Epithelial cell of prostate (primary cell): ENCODE measurements at places on chromosomes 13 and 19.

DNA sequence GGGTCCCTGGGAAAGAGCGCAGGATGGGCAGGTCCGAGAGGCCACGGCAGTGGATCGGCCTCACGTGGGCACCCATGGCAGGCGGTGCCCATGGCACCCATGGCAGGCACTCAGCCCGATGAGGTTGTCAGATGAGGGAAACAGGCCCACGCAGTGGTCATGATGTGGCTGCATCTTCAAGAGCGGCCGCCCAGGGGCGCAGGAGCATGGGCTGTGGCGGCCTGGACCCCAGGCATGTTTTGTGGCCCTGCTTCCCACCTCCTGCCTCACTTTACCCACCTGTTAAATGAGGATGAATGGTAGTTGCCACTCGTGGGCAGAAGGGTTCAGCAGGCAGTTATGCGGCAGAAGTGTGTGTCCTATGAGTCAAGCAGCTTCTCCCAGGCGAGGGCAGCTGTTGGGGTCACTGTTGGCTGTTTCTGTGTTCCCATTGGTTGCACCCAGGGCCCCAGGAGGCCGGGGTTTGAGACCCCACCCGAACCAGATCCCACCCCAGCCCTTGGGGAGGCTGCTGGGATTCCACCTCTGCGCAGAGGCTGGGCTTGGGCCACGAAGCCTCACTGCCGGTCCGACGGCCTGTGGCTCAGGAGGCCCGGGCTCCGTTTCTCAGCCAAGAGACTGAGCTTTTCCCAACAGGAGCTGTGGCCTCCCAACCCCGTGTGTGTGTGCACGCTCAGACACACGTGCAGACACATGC, 30.0 kb downstream of the CSNK1G2 start:
- DNase-seq, result no peak

DNA sequence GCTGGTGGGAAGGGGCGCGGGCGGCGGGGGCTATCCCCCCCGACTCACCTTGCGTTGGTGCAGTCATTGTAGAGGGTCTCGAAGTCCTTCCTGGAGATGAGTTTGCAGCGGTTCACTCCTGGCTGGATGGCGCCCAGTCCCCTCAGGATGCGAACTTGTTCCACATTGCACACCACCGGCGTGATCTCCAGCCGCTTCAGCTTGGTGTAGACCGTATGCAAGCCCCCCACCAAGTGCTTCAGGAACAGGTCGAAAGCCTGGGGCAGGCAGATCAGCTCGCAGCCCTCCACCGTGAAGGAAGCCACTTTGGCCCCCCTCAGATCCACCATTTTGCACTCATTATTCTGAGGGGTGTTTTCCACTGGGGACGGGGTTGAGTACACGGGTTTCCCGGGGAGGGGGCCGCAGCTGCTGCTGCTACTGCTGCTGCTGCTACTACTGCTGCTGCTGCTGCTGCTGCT, 1.1 kb downstream of the DACH1 start:
- no peak for DNase-seq

- no peak for DNase-seq
Observed at GRCh38 chr13:39485314-39485700, 117.7 kb downstream of the LHFPL6 start.

DNA sequence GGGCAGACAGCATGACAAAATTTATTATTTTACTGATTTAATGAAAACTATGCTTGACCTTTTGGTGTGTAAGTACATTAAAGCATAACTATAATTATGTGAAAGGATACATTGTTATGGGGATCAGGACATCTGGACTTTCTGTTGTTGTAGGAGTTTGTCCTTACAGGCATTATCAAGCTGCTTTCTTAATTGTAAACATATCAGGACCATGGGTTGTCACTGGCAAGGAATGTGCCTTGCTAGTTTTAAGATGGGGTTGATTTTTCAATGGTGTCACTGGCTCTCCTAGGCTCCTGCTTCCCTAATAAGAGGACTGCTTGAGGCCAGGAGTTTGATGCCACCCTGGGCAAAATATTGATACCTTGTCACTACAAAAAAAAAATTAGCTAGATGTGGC, 32.6 kb downstream of the KBTBD6 start:
- DNase-seq, result no peak

GRCh38 chr13:65937251-65937650, 1292.9 kb downstream of the PCDH9 start:
- DNase-seq, result no peak

GRCh38 chr19:12995596-12996405, 526 bp downstream of the NFIX start:
- no peak for DNase-seq

GRCh38 chr19:44455100-44455499, 6.8 kb upstream of the ZNF229 start:
- DNase-seq, result no peak

DNA sequence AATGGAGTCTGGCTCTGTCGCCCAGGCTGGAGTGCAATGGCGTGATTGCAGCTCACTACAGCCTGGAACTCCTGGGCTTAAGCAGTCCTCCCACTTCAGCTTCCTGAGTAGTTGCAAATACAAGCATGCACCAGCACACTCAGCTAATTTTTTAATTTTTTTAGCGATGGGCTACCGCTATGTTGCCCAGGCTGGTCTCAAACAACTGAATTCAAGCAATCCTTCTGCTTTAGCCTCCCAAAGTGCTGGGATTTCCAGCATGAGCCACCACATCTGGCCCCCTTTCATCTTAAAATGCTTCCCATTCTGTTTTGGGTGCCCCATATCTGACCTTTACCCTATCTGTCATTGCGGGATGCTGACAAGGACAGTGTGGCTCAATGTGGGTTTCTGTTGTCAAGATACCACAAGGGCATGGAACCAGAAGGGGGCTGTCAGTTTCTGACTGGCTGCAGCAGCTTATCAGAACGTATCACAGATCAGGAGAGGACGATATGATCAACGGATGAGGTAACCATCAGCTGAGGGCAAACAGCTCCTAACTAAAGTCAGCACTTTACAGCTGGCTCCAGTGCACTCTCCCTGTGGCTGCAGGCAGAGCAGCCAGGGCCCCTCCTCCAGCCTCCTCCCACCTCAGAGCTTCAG, 32.4 kb downstream of the GPR42 start:
- no peak for DNase-seq

GRCh38 chr13:51821606-51822005, 17.6 kb upstream of the DHRS12 start:
- no peak for DNase-seq

- DNase-seq, result no peak
Observed at GRCh38 chr13:20608438-20609020, 41.6 kb downstream of the IFT88 start.

DNA sequence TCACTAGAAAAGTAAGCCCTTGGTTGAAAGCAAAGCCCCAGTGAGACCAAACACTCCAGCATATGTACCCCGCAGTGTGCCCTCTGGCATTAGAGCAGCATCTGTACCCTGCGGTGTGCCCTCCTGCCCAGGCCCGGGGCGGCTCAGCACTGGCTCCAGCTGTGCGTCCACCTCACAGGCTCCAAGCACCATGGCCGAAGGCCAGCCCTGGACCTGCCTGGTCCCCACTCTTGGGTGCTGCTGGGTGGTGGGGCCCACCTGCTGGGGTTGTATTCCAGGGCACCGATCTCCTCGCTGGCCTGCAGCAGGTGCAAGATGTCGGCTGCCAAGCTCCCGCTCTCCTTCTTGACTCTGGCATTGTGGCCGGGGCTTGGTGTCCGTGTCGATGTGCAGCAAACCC, 230.2 kb downstream of the TUBA3C start:
- DNase-seq, result no peak

DNA sequence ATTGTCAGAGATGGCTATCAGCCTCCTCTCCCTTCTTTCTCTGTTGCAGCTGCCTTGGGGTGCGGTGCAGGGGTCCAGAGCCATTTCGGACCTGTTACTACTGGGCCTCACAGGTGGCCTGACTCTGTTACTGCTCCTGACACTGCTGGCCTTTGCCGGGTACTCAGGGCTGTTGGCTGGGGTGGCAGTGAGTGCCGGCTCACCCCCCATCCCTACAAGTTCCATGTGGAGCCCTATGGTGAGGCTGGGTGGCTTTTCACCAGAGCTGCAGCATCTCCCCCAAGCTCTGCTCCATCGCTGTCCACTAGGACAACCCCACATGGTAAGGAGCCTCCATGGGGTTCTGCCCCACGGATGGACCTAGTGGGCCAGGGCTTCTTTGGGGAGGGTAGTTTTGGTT, 13.7 kb upstream of the ZNF492 start:
- no peak for DNase-seq

DNA sequence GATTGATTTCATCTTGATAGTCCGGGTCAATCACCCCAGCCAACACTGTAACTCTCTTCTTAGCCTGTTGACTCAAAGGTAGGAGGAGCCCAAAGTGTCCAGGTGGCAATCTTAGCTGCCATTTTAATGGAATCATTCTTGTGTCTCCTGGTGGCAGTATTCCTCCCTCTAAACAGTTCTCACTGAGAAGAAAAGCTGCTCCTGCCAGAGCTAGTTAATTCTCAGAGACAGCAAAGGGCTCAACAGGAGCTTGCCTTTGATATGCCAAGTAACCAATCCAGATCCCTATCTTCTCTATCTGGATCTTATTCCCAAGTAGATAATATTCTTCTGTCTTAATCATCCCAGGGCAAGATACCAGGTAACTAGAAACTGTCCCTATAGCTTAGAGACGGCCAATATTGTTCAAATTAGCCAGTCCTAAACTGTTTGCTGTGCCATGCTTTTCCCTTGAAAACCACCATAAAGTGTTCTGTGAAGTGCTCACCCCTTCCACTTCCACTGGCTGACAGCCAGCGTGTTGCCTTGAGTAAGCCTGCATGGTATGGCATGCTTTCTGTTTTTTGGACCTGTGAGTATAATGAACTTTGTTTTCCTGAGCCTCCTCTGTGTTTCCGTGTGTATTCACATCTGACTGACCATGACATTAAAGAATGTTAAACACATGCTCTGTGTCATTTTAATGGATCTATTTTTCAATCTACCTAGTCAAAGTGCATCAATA, 463.7 kb upstream of the SLITRK5 start:
- no peak for DNase-seq

DNA sequence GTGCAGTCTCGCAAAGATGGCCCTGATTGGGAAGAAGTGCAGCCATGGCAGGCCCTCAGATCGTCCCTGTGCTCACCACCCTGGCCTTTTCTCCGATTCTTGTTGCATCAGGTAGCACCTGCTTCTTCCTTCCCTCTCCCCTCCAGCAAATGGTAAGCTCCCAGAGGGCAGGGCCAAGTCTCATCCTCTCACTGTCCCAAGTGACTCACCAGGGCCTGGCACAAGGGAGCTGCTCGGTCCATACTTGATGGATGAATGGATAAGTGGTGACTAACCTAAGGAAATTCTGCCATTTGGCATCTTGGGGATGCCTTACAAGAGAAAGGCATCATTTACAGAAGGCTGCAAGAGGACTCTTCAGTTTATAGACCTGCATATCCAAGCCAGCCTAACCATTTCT, 84.9 kb downstream of the ZIC5 start:
- no peak for DNase-seq

DNA sequence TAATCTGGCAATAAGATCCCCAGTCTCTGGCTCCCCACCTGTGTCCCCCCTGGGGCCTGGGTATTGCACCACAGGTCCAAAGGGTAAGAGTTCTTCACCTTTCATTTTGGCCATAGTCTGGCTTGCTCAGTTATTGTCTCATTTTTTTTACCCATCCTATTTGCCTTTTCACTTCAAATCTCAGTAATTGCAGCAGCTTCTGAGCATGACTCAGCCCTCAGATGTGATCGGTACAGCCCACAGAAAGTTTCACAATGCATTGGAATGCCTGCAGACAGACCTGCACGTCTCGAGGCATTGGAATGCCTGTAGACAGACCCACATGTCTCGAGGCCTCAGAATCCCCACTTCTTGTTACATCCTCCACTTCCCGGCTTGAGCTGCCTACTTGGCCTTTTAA, 173.6 kb downstream of the NUFIP1 start:
- peak; percentile 68 for DNase-seq

GRCh38 chr19:13962699-13963602, 10.6 kb downstream of the DCAF15 start:
- no peak for DNase-seq

DNA sequence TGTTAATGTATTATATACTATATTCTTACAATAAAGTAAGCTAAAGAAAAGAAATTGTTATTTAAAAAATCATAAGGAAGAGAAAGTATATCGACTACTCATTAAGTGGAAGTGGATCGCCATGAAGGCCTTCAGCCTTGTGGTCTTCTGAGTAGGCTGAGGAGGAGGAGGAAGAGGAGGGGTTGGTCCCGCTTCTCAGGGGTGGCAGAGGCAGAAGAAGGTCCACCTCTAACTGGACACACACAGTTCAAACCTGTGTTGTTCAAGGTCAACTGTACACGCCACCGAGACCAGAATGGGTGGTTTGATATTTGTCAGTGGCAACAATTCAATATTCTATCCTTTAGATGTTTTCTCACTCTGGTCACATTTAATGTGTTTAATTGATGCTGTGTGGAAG, 67.2 kb downstream of the ALOX5AP start:
- no peak for DNase-seq

DNA sequence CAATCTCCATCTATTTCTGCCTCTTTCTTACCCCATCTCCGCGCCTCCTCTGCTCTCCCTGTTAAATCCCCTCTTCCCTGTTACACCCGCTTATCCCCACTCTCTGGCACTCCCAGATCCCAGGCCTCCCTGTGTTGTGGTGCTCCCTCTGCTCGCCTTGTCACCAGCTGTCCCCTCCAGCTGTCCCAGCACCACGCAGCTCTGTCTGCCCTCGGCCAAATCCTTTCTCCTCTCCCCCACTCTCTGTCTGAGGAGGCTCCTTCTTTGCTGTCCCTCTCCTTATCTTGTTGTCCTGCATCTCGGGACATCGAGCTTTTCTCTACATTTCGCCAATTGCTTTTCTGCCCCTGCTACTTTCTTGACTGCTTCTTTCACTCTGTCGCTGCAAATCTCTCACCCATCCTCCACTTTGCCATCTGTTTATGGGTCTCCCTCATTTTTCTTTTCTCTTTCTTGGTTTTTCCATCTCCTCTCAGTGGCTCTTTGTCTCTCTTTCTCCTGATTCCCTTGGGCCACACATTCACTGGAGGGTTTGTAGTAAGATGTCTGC, 941 bp downstream of the ZNF160 start:
- no peak for DNase-seq

GRCh38 chr19:15551293-15552004, 43.1 kb downstream of the CYP4F22 start:
- DNase-seq, result no peak

GRCh38 chr19:14113762-14114414, 3.7 kb downstream of the PRKACA start:
- no peak for DNase-seq

GRCh38 chr13:46638262-46638661, 85.3 kb downstream of the LRCH1 start:
- DNase-seq, result no peak

GRCh38 chr19:15640294-15640903, at the start of gene CYP4F3:
TSS of gene CYP4F3 (plus strand) at chr19:15640897. CDS start at chr19:15641416, 519 bp downstream.
- peak; percentile 70 for DNase-seq
